ENCODE measurements at places on chromosomes 4 and X.

- DNase-seq = no peak
Measured at GRCh38 chr4:4256799-4257198, 8.8 kb upstream of the TMEM128 start.

GRCh38 chrX:42934020-42934726, 156.2 kb upstream of the PPP1R2C start:
- no peak for DNase-seq

DNA sequence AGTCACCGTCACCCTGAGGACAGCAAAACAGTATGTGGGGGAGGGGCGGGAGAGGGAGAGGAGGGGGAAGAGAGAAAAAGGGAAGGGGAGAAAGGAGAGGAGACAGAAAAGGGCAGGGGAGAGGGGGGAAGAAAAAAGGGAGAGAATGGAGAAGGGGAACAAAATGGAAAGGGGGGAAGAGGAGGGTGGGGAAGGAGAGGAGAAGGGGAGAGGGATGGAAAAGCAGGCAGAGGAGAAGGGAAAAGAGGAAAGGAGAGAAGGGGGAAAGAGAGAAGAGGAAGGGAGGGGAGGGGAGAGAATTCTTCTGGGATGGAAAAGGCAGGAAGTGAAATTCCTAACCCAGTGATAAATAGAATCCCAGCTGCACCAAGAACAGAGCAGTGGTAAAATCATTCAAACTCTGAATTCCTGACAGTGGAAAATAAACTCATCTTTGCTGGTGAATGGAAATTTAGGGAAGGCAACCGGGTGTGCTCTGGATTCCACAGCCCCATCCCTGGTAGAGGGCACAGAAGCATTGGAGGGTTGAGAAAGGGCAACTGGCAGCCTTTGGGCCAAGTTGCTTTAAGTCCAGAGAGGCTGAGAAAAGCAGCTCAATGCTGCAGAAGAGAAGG, 244.2 kb downstream of the BCOR start:
- no peak for DNase-seq

GRCh38 chr4:158783785-158784184, 15.0 kb downstream of the FNIP2 start:
- no peak for DNase-seq

- DNase-seq = no peak
Measured at GRCh38 chr4:98394134-98394533, 132.9 kb downstream of the RAP1GDS1 start.

DNA sequence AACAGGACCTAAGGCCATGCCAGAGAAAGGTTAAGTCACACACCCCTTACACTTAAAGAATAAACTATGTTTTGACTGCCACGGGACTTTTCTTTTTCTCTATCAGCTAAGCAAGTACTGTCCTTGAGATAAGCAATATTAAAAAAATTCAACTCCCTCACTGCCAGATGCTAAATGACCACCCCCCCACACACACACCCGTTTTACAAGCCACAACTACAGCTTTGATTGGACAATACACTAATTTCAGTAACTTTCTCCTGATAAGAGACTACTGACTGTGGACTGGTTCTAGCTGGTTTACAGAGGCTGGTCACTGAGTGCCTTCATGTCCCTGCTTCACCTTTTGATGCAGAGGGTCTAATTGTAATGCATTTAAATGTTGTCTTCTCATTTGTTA, 63.9 kb upstream of the HOPX start:
- no peak for DNase-seq

- DNase-seq = peak; percentile 7
Measured at GRCh38 chr4:71186566-71187403, 152.0 kb upstream of the SLC4A4 start.

DNA sequence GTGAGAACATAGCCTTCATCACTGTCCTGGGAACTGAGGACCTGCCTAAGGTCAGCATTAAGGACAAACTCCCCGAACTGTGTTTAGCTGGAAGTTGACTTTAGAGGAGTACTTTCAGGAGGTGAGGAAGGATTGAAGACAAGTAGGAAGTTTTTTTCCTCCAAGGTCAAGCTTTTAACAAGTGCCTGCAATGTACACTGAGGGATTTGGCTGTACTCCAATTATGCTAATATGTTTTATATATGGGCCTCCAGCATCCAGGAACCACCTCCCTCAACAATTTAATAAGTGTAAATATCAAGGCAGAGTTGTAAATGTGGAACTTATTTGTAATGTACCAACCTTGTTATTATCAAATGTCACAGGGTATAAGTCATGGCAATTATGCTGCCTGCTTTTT, 726.2 kb downstream of the RPA4 start:
- no peak for DNase-seq

GRCh38 chr4:38614231-38614630, 49.8 kb upstream of the KLF3 start:
- DNase-seq = no peak

DNA sequence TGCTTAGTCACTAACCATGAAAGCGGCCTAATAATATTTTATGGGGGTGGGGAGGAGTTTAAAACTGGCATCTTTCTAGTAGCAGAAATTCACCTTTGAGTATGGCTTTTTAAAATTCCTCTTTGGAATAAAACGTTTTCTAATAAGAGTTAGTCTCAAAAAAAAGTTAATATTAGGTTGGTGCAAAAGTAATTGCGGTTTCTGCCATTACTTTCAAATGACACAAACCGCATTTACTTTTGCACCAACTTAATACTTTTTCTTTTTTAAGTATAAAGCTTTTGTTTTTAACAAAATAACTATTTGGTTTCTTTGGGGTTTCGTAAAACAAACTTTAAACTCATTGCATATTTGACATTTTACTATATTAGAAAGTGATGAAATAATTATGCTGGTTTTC, 68.4 kb downstream of the FBXO8 start:
- DNase-seq = no peak

- no peak for DNase-seq
Measured at GRCh38 chrX:98548519-98548918, 1664.8 kb downstream of the RPA4 start.

DNA sequence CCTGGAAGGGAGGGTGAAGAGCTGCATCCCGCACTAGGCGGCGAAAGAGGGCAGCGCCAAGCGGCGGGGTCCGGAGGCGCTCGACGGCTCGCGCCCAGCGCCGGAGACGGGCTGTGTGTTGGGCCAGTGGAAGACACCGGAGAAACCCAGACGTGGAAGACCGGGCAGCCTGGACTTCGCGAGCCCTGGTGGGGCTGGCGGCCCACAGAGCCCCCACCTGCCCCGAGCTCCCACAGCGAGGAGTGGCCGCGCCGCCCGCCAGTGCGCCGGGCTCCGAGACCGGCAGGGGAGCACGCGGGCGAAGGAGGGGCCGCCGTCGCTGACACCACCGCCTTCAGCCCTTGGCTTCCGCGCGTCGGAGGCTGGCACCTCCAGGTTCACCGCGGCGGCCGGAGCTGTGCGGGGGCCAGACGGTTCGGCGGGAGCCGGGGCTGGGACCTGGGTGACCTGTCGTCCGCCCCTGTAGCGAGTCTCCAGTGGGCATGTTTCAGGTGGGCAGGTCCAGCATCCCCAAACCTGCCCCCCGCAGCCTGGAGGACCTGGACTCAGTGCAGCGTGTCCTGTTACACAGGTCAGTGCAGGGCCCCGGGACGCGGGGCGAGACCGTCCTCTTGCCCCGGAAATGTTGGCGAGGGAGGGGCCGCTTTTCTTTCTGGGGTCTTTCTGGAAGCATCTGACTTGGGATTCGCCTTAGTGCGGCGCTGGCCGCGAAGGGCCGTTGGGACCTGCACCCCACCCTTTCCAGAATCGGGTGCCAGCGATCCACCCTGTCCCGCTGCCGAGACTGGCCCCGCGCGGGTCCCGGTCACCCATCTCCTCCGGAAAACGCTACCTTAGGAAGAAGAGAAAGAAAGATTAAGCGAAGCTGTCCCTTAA, 9.6 kb upstream of the INTU start:
- no peak for DNase-seq

GRCh38 chr4:24971192-24971591, 58.4 kb upstream of the CCDC149 start:
- DNase-seq = no peak

GRCh38 chrX:110175146-110175545, 142.7 kb downstream of the AMMECR1 start:
- DNase-seq = no peak

DNA sequence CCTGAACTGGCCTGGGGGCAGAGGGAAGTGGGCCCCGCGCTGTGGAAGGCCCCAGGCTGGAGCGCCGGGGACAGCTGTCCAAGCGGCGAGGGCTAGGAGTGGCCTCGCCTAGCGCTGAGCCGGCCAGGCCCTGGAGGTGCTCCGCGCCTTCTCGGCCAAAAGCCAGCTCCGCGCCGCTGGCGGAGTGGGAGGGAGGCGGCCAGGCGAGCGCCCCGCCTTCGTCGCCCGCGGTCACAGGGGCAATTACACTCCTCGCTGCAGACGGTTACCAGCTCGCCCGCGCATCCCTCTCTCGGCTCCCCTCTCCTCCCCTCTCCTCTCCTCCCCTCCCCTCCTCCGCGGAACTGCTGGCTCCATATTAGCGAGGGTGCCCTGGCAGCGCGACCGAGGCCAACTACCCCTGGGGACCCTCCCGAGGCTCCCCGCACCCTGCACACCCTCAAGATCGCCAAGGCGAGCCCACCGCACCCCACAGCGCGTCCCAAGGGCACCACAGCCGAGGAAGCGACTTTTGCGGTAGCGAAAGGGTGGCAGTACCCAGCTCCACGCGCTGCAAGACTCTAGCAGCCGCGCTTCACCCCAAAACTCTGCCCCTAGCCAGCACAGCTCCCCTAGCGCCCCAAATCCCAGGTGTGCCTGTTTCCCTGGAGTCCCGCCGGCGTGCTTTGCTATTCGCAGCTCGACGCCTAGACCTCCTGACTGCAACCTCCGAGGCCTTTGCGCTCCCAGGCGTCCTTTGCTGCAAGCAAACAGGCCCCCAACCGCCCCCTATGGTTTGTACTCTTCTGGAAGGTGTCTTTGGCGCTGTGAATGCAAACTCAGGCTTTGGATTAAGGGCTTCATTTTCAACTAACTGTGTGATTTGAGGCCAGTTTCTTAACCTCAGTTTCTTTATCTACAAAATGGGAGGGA, 91.4 kb downstream of the BCOR start:
- no peak for DNase-seq

DNA sequence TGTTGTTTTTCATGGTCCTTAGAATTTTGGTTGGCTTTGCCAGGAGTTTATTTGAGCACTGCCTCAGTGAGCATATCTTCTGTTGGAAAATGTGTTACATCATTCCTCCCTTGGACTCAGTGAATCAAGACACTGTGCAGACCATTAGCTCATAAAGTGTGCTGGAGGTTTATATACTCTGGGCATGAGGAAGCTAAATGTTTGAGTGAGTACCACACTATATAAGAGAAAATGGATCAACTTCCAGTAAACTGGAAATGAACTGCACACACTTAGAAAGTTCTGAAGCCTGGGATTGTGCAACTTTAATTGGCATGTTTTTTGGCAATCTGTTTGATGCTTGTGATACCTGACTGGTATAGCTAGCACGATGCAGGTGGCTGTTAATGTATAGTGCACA, 75.9 kb downstream of the LIMCH1 start:
- DNase-seq = no peak

DNA sequence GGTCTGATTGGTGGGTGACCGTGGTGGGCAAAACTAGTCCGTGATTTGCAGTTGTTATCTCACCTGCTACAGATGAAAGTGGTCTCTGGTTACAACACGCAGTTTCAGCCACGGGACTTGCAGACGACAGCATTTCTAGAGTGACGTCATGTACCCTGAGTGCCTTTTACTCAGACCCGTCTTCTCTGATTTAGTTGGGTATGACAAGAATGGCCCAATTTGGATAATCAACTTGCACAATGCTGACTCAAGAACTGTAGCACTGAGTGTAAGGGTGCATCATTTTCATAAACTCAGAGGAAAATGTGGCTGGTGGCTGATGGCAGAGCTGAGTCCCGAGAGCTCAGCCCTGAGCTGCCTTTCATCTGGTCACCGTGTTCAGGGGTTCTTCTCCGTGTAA, 281.4 kb upstream of the FRG1 start:
- DNase-seq = no peak

- no peak for DNase-seq
Measured at GRCh38 chr4:5044341-5044740, 6.9 kb upstream of the STK32B start.

DNA sequence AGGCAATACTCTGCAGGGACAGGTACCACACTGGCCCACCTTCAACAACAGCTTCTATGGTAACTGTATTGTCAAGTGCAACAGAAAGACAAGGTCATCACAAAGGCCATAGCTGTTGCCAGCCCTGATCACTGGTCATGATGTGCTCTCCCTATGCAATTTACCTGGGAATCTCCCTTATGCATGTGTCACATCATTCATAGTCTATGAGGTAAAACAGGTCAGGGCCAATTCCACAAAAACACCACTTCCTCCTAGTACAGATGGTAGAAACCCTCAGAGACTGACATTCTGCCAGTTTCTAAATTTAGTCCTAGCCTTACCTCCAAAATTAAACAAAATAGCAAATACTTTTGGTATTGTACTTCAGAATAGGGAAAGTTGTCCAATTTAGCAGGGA, 132.8 kb downstream of the MGST2 start:
- DNase-seq = no peak

DNA sequence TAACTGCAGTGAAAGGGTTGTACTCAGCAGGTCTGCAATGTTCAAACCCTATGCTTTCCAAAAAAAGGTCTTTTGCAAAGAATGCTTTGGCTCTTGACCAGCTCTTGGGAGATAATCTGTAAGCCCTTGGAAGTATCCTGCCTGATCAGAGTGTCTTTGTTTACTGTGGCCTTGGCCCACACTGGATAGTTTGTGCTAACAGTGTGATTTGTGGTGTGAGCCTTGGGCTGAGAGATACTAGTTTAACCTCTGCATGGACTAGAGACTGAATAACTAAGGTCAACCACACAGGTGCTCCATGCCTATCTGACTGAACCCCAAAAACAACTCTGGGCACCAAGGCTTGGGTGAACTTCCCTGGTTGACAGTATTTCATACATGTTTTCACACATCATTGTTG, 3.6 kb upstream of the MAGED1 start:
- no peak for DNase-seq

GRCh38 chrX:154748712-154749339, 2.1 kb downstream of the GAB3 start:
- DNase-seq = peak; percentile 12

DNA sequence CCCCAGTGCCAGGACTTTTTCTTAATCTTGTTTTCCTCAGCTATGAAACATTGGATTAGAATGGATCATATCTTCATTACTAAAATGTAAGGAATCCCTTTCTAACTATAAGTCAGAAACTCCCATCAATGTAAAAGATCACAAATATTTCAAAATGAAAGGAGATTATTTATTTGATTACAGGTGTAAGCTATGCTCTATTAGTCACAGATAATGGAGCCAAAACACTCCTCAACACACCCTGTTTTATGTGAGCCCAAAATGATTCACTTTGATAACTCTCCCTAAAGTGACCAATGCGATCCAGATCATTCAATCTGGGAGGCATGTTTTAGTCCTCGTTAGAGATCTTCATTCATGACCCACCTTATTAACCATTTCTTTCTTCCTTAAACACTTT, 566.7 kb upstream of the TENM3 start:
- DNase-seq = no peak

- peak; percentile 29 for DNase-seq
Measured at GRCh38 chr4:7876201-7876875, 63.3 kb downstream of the AFAP1 start.

DNA sequence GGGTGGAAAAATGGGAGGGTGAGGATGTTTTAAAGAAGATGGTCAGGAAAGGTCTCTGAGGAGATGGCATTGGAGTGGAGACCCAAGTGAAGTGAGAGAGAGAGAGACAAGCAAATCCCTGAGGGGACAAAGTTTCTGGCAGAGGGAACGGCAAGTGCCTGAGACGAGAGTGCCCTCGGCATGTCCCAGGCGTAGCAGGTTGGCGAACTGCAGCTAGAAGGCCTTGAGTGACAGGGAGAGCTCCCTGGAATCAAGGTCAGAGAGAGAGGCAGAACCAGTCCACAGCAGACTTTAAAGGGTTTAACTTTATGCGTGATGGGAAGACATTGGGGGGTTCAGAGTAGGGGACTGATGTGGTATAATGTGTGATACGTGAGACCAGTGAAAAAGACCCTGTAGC, 150.2 kb upstream of the HAND2 start:
- no peak for DNase-seq
